HFFc6 (cell line): ENCODE measurements at places on chromosomes 4 and X. TPM values are rescaled to one million over a fixed set of nuclear protein-coding genes. Genes with fewer than 3 reads are reported as not detected.
A peak's percentile ranks its signal among the peaks of the same experiment; 100 is the strongest.

GRCh38 chrX:102985192-102985591, 48.1 kb downstream of the RAB40AL start:
- H3K27me3 ChIP-seq = no peaks in the 10 kb centered on the region; the same call in none of the 2 replicates
- no peaks in the 10 kb centered on the region for H3K4me1 ChIP-seq
- no peaks in the 10 kb centered on the region for H3K36me3 ChIP-seq
- H3K27ac ChIP-seq = no peak overlapping the region

- DNase-seq = no peak
- H3K4me1 ChIP-seq = no peaks in the 10 kb centered on the region
- H3K27ac ChIP-seq = no peak overlapping the region
Measured at GRCh38 chrX:4932790-4933189, 1219.3 kb upstream of the PRKX start.

DNA sequence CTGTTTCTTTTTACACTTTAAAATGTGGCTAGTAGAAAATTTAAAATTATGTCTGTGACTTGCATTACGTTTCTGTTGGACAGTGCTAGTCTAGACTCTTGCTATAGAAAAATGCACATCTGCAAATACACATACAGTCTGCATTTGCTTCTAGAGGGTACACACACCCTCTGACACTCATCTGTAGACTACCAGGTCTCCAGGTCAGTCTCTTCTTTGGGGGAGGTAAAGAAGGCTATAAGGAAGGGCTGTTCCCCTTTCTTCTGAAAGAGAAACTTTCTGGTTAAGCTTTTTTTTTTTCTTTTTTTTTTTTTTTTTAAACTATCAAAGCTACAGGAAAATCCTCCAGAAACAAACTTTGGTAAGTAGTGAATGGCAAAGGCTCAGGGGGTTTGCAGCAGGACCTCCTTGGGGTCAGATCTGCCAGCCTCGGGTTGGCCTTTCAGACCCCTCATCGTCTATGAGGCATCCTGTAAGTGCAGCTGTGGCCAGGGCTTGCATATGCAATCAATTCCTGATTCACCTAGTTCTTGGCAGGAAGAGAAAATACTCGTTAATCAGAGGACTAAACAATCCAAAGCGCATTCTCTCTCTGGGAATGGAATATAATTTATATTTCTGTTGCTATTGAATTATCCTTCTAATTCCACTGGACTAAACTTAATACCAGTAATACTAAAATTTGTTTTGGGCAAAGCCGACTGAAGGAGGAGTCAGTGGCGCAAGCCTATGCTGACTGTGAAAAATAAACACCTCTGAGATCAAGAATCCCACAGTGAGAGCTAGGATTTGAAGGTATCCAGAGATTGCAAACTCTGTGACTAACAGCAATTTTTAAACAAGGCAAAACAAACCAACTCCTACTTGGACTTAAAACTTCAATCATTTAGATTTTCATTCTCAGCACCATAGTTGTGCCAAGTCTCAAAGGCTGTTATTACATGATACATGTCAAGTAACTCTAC, 109.3 kb upstream of the TBC1D9 start:
- no peak for DNase-seq
- H3K36me3 ChIP-seq = no peaks in the 10 kb centered on the region; the same call in 1 of the 2 replicates
- no peak overlapping the region for H3K27ac ChIP-seq
- peaks cover 12% of the 10 kb centered on the region for H3K4me1 ChIP-seq

GRCh38 chr4:98631506-98631905, 26.9 kb downstream of the TSPAN5 start:
- peaks cover 2% of the 10 kb centered on the region for H3K27me3 ChIP-seq
- peaks cover 33% of the 10 kb centered on the region for H3K36me3 ChIP-seq
- no peak for DNase-seq
- H3K27ac ChIP-seq = peak overlapping the region; percentile 58; the same call in 1 of the 2 replicates

UGT2B15 gene
- total RNA-seq = not detected in 3 replicates

GRCh38 chrX:104712515-104712914, 146.5 kb downstream of the IL1RAPL2 start:
- H3K4me3 ChIP-seq = no peak overlapping the region
- DNase-seq = no peak
- H3K27ac ChIP-seq = no peak overlapping the region

DNA sequence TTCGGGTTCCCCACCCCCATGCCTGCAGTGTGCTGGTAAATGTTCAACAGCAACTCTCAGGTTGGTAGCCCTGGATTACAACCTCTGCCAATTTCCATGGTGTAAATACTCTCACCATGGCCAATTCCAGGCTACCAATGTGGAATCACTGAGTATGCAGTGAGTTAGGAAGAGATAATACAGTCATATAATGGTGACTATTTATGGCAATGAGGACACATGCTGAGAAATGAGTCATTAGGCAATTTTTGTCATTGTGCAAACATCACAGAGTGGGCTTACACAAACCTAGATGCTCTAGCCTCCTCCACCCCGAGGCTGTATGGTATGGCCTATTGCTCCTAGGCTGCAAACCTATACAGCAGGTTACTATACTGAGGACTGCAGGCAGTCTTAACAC, 4.6 kb upstream of the CLDN24 start:
- peak; percentile 26 for DNase-seq
- H3K36me3 ChIP-seq = peaks cover 41% of the 10 kb centered on the region
- no peak overlapping the region for H3K4me3 ChIP-seq

GRCh38 chrX:114584983-114585842, 1.3 kb downstream of the HTR2C start:
- H3K4me3 ChIP-seq = no peak overlapping the region
- no peaks in the 10 kb centered on the region; the same call in 1 of the 2 replicates for H3K36me3 ChIP-seq
- DNase-seq = no peak

TMEM165 gene
- total RNA-seq = 94.3 to 123 TPM (median 119 TPM) in 3 replicates

- no peaks in the 10 kb centered on the region; the same call in none of the 2 replicates for H3K27me3 ChIP-seq
- DNase-seq = peak; percentile 53
- H3K36me3 ChIP-seq = peaks cover 17% of the 10 kb centered on the region
- H3K4me3 ChIP-seq = no peak overlapping the region
- H3K27ac ChIP-seq = peak overlapping the region; percentile 58
Measured at GRCh38 chr4:182695842-182696241, 221.3 kb downstream of the DCTD start.

DNA sequence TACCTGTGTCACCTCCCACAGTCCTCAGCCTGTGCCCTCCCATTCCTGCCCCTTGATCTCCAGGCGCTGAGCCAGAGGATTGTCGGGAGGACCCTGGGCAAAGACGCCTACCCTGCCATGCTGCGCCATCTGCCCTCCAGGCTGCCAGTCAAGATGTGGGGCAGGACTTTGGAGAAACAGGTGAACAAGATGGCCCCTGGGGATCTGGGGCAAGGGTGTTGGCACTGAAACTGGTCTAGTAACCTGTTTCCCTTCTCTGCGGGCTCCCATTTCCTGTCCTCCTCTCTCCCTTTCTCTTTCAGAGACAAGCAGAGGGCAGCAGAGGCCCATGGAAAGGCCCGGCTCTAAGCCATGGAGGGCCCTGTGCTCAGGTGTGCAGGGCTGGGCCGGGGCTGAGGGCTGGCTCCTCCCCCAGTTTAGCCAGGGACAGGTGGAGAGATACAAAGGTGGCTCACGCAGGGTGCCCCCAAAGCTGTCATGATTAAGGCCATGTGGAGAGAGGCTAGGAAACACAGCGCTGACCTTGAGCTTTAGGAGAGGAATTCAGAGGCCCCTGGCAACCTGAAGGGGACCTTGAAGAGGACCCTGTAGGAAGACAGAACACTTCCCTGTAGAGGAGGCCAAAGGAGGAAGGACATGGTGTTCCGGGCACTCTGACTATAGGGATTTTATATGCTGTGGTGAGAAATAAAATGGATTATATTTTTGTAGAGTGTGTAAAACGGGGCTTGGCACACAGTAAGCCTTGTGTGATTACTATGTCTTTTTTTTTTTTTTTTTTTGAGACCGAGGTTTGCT, at the start of gene GLOD5:
GLOD5 (plus strand) TSS at position 74 of the 798 bp plus-strand sequence; CDS start at position 118, 44 bp downstream.
- no peak within 1 kb of the TSS for H3K4me3 ChIP-seq
- no peak for DNase-seq
- peaks cover 7% of the 10 kb centered on the region for H3K27me3 ChIP-seq
- H3K4me1 ChIP-seq = no peaks in the 10 kb centered on the region
- H3K36me3 ChIP-seq = no peaks in the 10 kb centered on the region
- H3K27ac ChIP-seq = no peak within 1 kb of the TSS

PLAC8 gene
- total RNA-seq = 2.6 to 5.5 TPM (median 5.4 TPM) in 3 replicates

OPN1MW gene
- total RNA-seq = not detected in 3 replicates

- H3K36me3 ChIP-seq = no peaks in the 10 kb centered on the region; the same call in 1 of the 2 replicates
- H3K27ac ChIP-seq = no peak overlapping the region
- H3K4me3 ChIP-seq = no peak overlapping the region
- DNase-seq = no peak
- no peaks in the 10 kb centered on the region; the same call in 1 of the 2 replicates for H3K27me3 ChIP-seq
- H3K4me1 ChIP-seq = no peaks in the 10 kb centered on the region
Measured at GRCh38 chrX:88944661-88945060, 197.6 kb downstream of the CPXCR1 start.

AFM gene
- total RNA-seq = not detected in 3 replicates

GABRB1 gene
- not detected in 3 replicates for total RNA-seq

MAGEC1 gene
- 0.15 TPM in 1 of 3 replicates, not detected in the others for total RNA-seq

DNA sequence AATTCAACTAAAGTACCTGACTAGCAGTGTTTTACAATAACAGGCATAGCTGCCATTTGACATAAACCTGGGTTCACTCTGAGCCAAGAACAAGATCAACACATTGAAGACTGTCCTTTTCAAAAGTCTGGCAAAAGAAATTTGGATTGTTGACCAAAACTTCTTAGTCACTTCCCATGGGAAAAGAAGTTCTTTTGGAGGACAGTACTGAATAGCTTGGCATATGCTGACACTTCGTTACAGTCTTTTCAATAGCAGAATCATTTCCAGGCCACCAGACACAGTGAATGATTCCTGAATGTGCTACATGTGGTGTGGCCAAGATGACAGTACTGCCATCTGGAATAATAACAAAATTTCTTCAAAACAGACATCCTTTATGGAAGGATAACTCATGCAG, 560.3 kb downstream of the GRID2 start:
- no peaks in the 10 kb centered on the region for H3K36me3 ChIP-seq
- no peaks in the 10 kb centered on the region; the same call in 1 of the 2 replicates for H3K27me3 ChIP-seq
- no peaks in the 10 kb centered on the region for H3K4me1 ChIP-seq
- H3K27ac ChIP-seq = no peak overlapping the region
- DNase-seq = no peak

GRCh38 chrX:118126286-118126685, 9.7 kb upstream of the KLHL13 start:
- H3K36me3 ChIP-seq = no peaks in the 10 kb centered on the region
- no peaks in the 10 kb centered on the region for H3K27me3 ChIP-seq
- H3K4me3 ChIP-seq = no peak overlapping the region
- no peaks in the 10 kb centered on the region for H3K4me1 ChIP-seq

UBE2A gene
- 99.4 to 109 TPM (median 102 TPM) in 3 replicates for total RNA-seq

GRCh38 chr4:11589676-11590075, 161.0 kb upstream of the HS3ST1 start:
- no peak overlapping the region for H3K4me3 ChIP-seq
- no peaks in the 10 kb centered on the region for H3K4me1 ChIP-seq
- no peaks in the 10 kb centered on the region for H3K27me3 ChIP-seq
- no peaks in the 10 kb centered on the region; the same call in 1 of the 2 replicates for H3K36me3 ChIP-seq
- H3K27ac ChIP-seq = no peak overlapping the region
- DNase-seq = no peak

GABRE gene
- 0.97 and 2.0 TPM in 2 replicates for total RNA-seq

BEX1 gene
- total RNA-seq = not detected in 3 replicates

GRCh38 chr4:4852591-4853362, 6.7 kb upstream of the MSX1 start:
- peaks cover 16% of the 10 kb centered on the region for H3K27me3 ChIP-seq
- peak overlapping the region; percentile 93 for H3K27ac ChIP-seq
- H3K4me3 ChIP-seq = peak overlapping the region; percentile 88
- peaks cover 34% of the 10 kb centered on the region for H3K4me1 ChIP-seq
- no peaks in the 10 kb centered on the region; the same call in 1 of the 2 replicates for H3K36me3 ChIP-seq

DNA sequence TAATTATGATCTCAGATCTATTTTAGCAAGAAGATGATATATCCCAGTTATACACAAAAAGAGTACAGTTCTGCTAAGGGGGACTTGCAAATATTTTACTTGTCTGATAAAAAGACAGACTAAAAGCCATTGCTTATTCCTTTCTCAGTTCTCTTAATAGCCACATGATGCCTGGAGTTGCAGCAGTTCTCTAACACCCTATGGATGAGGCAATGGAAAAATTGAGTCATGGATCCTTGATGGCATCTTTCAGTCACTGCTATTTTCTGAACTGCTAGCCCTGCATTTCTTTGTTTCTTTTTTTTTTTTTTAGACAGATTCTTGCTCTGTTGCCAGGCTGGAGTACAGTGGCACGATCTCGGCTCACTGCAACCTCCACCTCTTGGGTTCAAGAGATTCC, 1956.7 kb downstream of the C4orf33 start:
- H3K4me1 ChIP-seq = no peaks in the 10 kb centered on the region
- no peaks in the 10 kb centered on the region for H3K27me3 ChIP-seq
- no peaks in the 10 kb centered on the region for H3K36me3 ChIP-seq
- no peak for DNase-seq

RHOXF1 gene
- not detected in 2 replicates for total RNA-seq

GRCh38 chr4:132275583-132276121, 873.4 kb upstream of the PCDH10 start:
- H3K4me1 ChIP-seq = no peaks in the 10 kb centered on the region
- H3K27ac ChIP-seq = no peak overlapping the region

ADH1A gene
- total RNA-seq = not detected in 3 replicates

DNA sequence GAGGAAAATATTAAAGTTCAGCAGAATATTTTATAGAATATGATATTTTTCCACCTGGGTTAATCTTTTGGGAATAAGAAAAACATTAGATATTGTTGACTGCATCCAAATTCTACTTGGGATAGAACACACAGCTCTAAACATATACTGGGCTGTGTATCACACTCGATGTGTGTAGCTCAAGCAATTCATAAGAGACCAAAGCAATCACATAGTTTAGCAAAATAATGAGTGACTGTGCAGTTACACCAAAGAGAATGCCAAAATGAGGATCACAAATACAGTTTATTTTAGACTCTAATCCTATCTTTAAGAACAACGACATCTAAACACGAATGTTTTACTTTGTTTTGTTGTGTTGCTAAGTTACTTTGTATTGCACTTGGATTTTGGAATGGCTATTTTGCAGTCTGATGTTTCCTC, 101.2 kb downstream of the CBR4 start:
- no peak for DNase-seq
- H3K4me1 ChIP-seq = peaks cover 20% of the 10 kb centered on the region
- H3K36me3 ChIP-seq = peaks cover 45% of the 10 kb centered on the region
- H3K4me3 ChIP-seq = no peak overlapping the region

DNA sequence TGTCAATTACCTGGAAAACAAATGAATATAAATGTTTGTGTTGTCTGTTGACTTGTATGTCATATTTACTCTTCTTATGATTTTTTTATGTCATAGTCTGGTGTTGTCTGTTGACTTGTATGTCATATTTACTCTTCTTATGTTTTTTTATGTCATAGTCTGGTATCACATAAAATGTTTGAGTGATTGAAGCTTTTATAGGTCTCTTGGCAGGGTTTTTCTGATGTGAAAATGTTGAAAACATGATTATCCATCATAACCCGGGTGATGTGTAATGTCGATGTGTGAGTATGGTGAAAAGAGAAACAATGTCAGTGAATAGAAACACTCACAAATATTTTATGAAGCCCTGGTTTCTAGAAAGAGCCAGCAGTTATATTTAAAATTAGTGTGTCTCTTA, 335.7 kb downstream of the BMPR1B start:
- H3K4me1 ChIP-seq = no peaks in the 10 kb centered on the region
- H3K4me3 ChIP-seq = no peak overlapping the region
- no peak for DNase-seq

SPANXC gene
- total RNA-seq = 0.83 to 118 TPM (median 1.4 TPM) in 3 replicates
